PC-9 (cell line): ENCODE measurements at places on chromosomes 2 and 18. TPM values are rescaled to one million over a fixed set of nuclear protein-coding genes. Genes with fewer than 3 reads are reported as not detected.
A peak's percentile ranks its signal among the peaks of the same experiment; 100 is the strongest.

Gene GPR75
- total RNA-seq = 1.8 and 3.7 TPM in 2 replicates

DNA sequence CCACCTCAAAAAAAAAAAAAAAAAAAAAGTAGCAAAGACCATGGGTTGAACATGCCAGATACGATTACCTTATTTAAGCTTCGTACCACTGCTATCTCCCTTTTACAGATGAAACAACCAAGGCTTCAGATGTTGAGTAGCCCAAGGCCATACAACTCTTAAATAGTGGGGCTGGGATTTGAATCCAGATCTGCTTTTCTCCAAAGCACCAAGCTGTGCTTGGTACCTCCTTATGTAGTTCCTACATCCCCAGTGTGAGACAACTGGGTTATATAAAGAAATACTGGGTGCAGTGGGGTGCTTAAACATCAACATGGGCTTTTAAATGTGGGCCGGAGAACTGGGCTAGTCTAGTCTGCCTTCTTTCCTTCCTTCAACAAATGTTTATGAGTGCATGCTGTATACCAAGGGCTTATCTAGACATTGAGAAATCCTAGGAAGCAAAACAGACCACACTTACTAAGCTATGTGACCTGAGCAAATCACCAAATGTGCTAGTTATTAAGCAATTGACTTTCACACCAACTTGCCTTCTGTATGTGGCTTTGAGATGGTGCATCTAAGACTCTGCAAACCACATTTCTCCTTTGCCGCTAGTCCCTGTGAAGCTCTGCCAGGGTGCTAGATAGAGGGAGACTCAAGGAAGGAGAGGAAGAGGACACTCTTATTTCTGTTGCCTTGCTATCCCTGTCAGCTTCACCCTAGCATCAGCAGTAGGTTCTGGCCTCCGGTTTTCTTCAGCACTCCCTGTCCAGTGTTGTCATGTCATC lies 206.8 kb upstream of the FBXO11 start:
- DNase-seq = no peak

DNA sequence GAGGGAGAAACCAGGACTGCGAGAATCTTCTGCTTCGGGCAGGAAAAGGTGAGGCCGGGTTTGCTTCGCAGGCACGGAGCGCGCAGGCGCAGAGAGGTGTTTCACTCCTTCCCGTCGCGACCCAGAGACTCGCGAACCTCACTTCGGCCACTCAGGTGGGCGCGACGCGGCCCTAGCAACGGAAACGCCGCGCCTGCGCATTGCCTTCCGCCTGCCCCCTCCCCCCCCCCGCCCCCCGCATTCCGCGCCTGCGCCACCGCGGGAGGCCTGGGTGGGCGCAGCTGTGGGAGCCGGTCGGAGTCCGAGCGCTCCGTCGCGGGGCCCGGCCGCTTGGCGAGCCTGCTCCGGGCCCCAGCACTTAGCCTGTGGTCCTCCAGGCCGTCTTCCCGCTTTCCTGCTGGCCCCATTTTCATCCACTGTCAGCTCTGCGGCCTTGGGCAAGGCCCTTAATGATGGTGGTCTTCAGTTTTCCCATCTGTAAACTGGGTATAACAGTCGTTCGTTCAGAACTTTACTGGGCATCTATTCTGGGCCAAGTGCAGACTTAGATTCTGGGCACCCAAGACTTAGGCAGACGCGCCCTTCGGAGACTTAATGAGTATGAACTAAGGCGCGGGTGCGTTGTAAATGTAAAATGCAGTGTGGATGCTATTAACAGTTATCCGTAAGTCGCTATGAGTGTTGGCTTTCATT lies 62.1 kb upstream of the ACKR3 start:
- no peak for DNase-seq

GRCh38 chr2:21715887-21716286 lies 592.1 kb downstream of the TDRD15 start:
- no peak for DNase-seq

Gene SRSF7
- total RNA-seq = 110 and 111 TPM in 2 replicates

GRCh38 chr2:129759472-129760010 lies 219.9 kb upstream of the RAB6C start:
- no peak for DNase-seq

GRCh38 chr2:44952143-44952805 lies 10.8 kb downstream of the SIX3 start:
- DNase-seq = no peak

Gene CCDC141
- not detected in 2 replicates for total RNA-seq

Gene POTEC
- not detected in 2 replicates for total RNA-seq

DNA sequence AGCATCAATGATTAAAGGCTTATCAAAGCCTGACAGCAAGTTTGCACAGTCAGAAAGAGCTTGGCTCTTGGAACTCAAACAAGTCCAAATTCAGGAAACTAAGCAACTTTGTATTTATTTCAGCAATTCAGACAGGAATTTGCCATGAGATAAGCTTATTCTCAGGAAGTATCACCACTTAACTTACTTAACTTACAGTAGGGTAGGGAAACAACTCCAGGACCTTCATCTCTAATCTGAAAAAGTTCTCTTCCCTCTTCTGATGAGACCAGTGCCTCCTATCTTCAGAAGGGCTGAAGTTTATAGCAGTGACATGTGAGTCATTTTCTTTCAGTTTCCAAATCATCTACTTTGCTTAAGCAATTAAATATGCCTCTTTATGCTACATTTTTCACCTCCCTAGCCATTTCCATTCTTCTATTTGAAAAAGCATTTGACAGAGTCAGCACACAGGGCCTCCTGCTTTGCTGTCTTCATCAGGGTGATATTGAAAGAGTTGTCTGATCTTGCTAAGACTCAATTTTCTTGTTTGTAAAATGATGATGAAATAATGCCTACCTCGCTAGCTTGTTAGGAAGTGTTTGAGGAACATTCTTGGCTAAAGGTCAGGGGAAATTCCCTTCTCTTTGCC lies 389.5 kb downstream of the RND3 start:
- no peak for DNase-seq

DNA sequence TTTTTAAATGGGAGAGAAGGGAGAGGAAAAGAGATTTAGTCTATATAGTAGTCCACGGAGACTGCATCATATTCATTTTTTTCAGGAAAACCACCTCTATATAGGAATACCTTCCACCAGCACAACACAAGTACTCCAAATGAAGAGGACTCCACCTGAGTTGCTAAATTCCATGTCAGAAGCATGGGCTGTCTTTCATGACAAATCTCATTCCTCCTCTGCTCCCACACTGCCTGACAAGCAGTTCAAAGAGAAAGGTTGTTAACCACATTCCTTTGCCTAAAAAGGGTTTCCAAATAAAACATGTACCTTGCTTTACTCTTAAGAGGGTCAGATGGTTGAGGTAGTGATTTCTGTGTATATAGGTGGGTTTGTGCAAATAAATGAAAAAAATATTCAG lies 122.0 kb downstream of the TMEFF2 start:
- DNase-seq = no peak

Gene LAMA1
- total RNA-seq = not detected in 2 replicates

Gene LBX2
- 0.76 and 2.0 TPM in 2 replicates for total RNA-seq

DNA sequence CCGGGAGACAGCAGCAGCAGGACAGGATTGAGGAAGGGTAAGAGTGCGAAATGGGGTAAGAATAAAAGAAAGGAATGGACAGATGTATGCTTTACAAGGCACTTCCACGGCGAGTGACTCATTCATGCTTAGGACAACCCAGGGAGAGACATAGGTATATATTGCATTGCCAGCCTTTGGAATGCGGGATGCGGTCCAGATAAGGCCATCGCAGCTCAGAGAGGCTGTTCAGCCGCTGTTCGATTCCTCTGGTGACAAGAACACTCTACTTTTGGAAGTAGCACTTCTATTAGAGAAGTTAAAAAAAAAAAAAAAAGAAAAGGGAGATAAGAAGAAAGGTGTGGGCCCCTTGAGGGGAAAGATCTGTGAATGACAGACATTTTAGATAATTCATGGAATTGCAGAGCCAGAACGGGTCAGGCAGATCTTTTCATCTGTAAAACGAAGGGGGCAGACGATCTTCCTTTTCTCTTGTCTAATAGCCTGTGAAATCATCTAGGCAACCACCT lies 819 bp upstream of the NCOA1 start:
- peak; percentile 84 for DNase-seq

- DNase-seq = no peak
Measured at GRCh38 chr2:85952196-85952734, 63.5 kb upstream of the ST3GAL5 start.

Gene C2orf69
- total RNA-seq = 14.1 TPM in 2 replicates
